Ureter (tissue), 1 donor: ENCODE measurements at places on chromosomes 13 and 19.

- no peak for DNase-seq
Observed at GRCh38 chr13:104809483-104809882, 1726.0 kb downstream of the EFNB2 start.

- DNase-seq, result peak; percentile 79
Observed at GRCh38 chr19:47598407-47599349, 10.3 kb upstream of the BICRA start.

DNA sequence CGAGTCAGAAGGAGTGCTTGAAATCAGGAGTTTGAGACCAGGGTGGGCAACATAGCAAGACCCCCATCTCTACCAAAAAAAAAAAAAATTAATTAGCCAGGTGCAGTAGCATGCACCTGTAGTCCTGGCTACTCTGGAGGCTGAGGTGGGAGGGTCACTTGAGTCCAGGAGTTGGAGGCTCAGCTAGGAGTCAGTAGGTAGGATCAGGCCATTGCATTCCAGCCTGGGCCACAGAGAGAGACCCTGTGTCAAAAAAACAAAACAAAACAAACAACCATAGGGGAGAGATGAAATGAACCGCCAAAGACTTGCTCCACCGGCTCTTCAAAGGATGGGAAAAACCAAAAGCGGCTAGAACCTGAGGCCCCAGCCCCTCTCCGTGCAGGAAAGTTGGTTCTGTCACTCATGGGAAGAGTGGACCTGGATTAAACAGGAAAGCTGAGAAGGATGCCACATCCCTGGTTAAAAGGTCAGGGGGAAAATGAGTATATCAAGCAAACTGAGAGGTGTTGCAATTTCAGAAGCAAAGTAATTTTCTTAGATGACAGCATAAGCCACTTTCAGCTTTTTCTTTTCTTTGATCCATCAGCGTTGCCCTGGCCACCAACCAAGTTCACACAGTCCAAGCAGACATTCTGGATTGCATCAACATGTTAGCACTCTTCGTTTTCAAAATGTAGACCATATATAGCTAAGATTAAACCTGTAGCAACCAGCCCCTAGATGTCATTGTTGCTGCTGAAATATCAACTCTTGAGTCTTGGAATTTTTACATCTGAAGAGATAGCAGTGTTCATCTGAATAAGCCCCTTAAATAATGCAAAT is 8.9 kb upstream of the ZNF507 start:
- peak; percentile 28 for DNase-seq

- no peak for DNase-seq
Observed at GRCh38 chr19:34549833-34550232, 68.3 kb downstream of the WTIP start.

- DNase-seq, result no peak
Observed at GRCh38 chr19:16361926-16362325, 37.3 kb downstream of the KLF2 start.

DNA sequence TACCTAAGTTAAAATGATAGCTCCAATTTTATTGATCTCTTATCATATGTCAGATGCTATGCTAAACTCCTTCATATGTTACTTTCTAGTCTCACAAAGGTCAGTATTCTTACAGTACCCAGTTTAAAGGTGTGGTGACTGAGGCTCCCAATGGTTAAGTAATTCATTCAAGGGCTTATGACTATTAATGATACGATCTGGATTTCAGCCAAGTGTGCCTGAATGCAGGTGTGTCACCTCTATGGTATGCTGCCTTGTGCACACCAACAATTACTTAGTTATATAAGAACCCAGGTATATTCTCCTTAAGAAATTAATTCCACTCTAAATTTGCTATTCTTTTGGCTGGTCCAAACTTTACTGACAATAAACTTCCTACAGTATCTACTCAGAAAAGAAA is 84.6 kb upstream of the TRPC4 start:
- DNase-seq, result no peak

DNA sequence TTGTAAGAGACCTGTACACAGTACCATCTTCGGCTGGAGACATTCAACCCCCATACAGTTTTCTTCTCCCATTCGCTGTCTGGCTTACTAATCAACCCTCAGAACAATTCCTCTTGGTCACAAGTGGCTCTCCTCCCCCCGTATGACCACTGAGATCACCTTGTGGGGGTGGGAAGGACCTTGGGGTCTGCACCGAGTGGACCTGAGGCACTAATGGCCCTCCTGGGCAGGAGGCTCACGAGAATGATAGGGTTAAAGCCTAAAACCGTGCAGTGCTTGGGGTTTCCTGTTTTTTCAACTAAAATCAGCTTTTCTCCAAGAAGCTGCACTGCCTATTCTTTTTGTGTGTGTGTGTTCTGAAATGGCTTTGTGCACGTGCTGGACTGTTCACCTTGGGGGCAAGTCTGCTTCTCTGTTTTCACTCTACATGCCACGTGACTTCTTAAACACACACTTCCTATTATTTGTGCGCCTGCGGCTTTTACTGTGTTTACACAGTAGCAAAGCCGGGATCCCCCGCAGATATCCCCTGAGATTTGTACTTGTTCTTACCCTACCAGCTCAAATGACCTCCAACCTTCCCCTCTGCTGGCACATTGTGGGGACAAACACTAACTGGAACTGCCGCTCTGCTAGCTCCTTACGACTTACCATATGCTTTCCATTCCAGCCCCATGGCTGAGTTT is 12.3 kb downstream of the RBM26 start:
- DNase-seq, result no peak

DNA sequence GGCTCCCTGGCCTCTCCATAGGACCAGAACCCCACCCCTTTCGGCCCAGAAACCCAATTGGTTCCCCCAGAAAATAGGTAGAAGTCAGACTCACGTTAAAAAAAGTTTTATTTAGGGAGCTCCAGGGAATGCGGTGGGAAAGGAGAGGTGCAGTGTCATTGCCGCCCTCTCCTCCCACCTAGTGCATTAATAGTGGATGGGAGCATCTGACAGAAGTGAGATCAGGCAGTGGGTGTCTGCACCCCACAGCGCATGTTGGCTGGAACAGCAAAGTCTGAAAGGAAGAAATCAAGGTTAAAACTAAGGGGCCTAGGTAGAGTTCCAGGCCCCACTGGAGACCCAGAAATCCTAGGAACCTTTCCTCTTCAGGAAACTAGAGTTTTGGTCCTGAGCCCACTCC is 2.1 kb upstream of the PHLDB3 start:
- no peak for DNase-seq

DNA sequence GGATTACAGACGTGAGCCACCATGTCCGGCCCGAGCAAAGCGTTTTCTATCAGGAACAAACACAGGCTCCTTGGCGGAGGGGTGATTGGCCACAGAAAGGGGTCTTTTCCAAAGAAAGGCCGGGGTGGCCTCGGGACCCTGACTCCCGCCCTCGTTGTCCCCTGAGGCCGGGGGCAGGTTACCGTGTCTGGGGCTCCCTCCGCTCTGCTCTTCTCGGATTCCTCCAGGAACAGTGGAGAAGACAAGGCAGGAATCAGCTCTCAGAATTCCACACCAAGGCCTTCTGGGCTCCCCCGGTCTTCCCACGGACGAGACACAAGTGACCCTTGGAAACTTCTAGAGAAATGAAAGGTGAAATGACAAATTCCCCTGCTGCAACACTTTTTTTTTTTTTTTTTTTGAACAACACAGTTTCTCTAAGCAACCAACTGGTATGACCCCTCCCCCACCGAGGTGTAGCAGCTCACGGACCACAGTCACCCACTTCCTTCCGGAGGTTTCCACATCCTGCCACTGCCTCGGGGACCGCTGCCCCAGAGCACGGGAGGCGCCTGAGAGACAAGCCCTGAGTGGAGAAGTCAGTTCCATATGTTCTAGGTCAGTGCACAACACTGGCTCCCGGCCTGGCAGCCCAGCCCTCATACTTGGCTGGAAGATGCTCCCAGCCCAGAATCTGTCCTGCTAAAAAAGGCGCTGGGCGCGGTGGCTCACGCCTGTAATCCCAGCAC is 11.0 kb downstream of the MOB3A start:
- DNase-seq, result no peak

DNA sequence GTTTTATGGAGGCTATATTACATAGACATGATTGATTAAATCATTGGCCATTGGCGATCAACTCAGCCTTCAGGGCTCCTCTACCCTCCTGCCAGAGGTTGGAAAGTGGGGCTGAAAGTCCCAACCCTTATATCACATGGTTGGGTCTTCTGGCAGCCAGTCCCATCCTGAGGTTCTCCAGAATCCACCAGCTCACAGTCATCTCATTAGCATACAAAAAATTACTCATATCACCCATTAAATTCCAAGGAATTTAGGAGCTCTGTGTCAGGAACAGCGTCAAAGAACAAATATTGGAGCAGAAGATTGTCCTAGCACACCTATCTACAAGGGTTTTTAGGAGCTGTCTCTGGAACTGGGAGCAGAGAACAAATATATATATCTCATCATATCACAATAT is 39.4 kb upstream of the FARP1 start:
- no peak for DNase-seq

GRCh38 chr19:56504581-56504980 is 3.1 kb upstream of the ZNF471 start:
- no peak for DNase-seq

DNA sequence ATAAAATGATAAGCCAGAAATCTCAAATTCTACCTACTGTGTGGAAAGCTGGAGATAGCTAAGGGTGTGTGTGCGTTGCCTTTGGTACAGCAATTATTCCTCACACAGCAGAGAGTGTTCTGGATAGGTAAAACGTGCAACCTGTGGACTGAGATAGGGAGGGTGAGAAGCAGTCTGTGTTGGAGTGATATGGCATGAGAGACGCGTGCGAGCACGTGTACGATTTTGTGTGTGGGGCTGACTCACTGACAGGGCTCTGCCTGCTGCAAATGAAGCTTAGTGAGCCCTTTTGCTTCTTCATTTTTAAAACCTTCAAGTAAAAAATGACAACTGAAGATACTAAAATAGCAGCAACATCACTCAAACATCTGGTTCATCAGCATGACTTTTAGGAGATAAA is 35.7 kb upstream of the SLC10A2 start:
- DNase-seq, result no peak

DNA sequence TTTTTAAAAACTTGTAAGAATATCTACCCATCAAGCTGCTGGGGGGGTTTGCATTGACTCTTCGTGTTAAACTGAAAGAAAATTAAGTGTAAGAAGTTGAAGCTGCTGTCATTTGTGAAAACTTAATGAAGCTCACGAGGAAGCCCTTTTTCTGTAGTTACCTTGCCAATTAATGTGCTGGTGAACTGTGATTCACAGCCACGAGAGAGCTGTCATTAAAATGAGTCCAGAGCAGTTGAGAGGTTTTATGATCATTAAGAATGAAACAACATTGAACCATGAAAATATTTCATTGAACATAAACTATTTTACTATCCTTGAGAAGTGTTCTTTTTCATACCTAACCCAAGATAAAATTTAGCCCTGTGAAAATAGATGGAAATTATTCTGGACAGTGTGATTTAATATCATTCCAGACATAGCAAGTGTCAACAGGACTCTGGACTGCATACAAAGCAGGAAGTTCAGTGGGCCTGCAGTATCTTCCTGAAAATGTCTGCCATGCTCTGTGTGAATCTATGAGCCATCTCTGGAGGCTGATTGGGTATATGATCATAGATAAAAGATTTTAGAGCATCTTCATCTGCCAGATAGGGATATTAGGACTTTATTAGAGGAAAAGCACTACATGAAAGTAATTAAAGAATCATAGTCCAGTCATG is 53.8 kb downstream of the DPY19L3 start:
- no peak for DNase-seq

DNA sequence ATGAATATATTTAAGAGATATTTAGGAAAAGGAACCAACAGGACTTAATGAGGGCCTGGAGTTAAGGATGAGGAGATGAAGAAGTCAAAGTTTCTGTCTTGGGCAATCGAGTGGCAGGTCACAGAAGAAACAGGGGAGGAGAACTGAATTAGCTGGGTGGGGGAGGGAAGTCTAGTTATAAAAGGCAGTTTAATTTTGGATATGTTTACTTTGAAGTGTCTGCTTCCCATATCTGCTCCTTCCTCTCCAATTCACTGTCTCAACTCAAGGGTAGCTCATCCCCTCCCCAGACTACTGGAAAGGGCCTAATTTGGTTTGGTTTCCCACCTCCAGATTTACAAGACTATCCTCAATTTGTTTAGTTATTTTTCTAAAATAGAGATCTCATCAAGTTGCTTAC is 195.9 kb downstream of the VWA8 start:
- DNase-seq, result no peak

DNA sequence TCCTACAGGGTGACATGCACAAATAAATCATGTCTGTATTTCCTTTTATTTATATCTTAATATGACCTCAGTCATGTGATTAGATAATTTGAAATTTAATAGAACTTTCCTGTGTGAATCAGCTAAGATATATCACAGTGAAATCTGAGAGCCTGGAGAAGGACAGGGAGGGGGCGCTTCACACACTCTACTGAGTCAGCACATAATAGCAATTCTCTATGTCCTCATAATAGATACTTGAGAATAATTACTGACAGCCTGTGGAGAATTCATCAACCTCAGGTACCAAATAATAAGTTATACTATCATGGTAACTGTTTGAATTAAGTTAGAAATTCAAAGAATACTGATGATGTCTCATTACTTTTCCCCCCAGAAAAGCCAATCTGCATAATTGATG is 98.0 kb upstream of the SLC10A2 start:
- no peak for DNase-seq

DNA sequence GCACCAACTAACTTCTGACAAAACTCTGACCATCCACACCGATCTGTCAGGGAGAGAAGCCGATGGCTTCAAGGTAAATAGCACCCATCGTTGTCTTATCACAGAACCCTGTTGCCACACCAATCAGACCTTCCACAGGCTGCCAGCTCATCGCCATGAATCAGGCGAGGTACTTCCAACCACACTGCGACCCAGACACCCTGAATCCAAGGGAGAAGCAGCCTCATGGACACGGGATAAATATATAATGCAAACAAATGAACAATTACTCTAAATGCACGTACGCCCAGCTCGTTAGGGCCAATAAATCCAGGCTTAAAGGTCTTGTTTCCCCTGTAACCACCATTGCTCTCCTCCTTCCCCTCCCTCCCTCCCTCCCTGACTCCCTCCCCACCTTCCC is 20.8 kb downstream of the RANBP3 start:
- DNase-seq, result no peak

GRCh38 chr19:44866664-44867063 is 20.6 kb downstream of the NECTIN2 start:
- DNase-seq, result no peak

DNA sequence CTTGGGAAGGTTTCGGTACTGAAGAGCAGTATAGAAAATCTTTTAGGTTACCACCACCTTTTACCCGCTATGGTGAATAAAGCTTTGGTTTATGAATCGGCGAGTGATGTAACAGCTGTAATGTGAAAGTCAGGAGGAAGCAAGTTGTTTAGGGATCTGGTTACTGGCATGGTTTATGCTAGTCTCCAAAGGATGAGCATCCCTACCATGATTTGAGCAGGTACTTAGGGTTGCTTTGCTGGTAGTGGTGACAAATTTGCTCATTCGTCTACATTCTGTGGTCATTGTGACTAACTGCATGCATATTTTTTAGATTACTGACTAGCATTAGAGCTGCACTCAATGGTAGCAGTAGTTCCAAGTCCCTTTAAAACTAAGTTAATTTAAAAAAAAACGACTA is 104.1 kb downstream of the FRY start:
- DNase-seq, result no peak

GRCh38 chr13:65857942-65858565 is 1372.1 kb downstream of the PCDH9 start:
- DNase-seq, result no peak
